ENCODE measurements at places on chromosomes 11 and 22.

DNA sequence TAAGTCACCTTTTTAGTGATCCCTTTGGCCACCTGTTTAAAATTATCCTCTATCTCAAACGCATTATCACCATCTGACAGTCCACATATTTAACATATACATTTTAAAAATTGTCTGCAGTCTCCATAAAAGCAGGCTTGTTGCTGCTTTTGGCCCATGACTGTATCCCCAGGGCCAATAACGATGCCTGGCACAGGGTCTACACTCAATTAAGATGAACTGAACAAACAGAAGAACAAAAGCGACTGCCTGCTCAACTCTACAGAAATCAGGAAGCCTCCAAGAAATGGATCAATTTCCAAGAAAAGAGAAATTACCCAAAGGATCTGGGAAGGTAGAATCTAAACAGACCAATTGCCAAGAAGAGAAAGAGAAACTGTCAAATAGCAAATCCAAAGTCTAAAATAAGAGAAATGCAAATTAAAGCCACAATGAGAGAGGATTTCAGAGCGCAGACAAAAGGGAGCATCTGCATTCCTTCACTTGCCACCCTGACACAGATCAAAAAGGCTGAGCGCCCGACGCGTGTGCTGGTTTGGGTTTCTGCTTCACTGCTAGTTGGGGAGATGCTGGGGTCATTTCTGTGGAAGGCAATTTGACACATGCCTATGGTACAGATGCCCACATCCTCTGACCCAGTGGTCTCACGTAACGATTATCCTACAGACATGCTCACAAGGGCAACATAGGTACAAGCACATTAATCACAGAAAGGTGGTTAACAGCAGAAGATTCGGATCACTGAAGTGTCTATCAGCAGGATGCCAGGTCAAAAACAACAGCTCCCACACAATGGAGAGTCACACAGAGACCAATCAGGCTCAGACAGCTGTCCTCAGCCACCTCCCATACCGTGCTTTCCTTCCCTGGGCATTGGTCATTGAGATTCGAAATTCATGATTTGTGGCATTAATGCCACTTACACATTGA lies 55.9 kb downstream of the SHISAL1 start:
- no peak for DNase-seq

- DNase-seq, result no peak
Measured at GRCh38 chr22:41873391-41873790, 40.5 kb downstream of the SREBF2 start.

GRCh38 chr22:49487950-49488349 lies 339.7 kb downstream of the BRD1 start:
- no peak for DNase-seq

- DNase-seq, result peak; percentile 29
Measured at GRCh38 chr11:67118181-67118766, 789 bp upstream of the KDM2A start.
